ENCODE measurements at places on chromosomes 11 and 22.

GRCh38 chr22:36210224-36210623 is 8.6 kb upstream of the APOL4 start:
- no peak for DNase-seq

DNA sequence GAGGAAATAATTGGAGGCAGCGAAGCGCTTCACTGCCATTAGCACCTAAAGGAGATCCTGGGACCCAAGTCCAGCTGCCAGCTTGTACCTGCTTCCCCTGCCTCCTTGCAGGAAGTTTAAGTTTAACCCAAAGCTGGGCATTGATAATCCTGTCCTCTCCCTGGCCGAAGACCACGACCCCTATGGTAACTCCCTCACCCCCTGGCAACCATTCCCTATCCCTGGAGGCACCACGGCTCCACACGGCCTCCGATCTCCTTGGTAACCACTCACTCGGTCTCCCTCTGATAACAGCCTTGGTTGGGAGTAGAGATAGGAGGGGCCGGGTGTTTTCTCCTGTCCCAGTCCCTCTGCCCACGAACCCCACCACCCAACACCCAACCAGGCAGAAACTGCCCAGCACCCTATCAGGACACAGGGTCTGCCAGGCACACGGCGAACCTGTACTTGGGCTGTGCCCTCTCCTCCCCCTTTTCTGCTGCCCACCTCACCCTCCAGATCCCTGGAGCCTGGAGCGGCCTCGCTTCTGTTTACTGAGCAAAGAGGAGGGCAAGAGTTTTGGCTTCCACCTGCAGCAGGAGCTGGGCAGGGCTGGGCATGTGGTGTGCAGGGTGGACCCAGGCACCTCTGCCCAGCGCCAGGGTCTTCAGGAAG is 833 bp downstream of the NHERF4 start:
- DNase-seq = no peak

DNA sequence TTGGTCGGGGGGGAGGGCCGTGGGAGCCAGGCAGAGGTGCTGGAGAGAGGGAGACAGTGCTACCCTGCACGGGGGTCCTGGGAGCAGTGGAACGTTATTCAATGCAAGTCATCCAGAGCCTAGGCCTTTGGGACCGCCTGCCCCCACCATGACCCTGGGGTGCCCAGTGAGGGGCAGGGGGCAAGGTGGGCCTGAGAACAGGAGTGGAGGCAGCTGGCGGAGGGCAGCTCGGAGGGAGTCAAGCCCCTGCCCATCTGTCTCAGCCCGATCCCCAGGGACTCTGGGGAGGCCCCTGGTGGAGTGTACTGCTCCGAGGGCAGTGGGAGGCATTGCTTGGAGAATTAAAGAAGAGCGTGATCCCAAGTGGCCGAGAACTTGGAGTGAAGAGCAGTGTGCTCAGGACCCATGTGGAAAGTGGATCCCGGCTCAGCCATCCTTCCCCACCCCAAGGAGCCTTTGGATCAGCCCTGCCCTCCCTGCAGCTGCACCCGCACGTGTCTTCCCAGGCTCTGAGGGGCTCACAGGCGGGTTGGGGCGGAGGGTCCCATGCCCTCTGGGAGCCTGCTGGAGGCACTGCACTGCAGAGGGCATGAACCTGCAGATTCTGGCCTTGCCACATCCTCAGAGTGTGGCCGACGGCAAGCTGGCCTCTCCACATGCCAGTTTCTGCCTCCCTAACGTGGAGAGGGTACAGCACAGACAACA is 34.0 kb upstream of the SMIM38 start:
- DNase-seq = no peak

DNA sequence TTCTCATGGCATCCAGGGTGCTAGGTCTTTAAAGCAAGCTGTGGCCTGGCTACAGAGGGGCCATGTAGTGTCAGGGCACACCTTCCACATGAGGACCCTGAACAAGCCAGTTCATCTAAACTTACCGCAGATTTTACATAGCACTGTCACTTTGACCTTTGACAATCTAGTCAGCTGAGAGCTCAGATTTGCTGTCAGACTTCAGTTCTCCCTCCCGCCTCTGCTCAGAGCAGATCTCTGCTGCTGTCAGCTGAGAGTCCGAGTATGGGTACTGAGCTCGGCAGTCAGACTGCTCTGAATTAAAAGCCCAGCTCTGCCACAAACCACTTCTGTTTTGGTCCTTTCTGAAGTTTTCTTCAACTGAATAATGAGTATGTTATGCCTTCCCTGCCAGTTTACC is 507.1 kb downstream of the SOX6 start:
- DNase-seq = no peak

DNA sequence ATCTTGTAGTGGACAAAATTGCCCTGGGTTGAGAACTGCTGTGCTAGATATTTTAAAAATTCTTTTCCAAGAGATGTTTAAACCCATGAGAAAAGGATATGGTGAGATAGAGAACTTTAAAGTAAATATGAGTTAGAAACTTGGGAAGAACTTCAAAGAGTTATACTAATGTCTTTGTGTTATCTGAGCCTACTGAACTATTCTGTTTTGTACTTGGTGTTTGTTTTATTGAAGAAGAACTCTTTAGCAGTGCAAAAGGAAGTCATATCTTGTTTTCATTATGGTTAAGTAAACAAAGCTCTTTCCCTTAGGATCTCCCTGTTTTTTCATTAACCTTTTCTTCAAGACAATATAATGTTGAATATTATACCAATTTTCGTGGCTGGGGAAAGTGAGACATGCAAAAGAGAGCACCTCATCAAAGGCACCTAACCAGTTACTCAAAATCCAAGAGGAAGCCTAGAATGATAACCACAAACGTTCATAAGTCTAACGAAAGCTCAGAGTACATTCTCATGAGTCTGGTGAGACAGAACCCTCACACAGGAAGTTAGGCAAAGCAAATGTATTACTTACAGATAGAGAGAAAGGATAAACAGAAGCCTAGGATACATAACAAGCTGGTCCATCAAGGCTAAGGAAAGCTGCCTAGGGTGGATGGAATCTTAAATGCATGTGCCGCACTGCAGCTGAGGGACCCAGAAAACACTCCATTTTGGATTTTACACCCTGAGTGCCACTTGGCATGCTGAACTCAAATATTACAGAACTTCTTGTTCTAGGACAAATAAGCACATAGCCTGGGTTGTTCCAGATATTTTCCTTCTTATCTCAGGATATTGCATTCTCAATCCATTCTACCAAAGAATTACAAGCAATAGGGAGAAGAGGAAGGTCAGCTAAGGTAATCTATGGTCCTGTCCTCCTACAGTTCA is 112.5 kb upstream of the ANO3 start:
- no peak for DNase-seq

DNA sequence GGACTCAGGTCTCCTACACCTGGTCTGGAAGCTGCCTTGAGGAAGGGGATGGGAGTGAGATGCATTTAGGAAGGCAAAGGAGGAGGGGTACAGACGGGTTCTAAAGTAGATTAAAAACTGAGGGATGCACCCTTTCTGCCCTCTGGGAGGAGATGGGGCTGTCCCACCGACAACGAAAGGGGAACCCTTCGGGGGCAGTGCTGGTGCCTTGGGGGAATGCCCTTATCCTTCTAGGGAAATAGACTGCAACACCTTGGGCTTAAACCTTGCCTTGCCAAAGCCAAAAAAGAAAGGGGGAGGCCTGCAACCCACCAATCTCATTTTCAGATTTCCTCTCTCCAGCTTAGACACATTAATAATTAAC is 89.8 kb downstream of the PLEKHA7 start:
- no peak for DNase-seq

- DNase-seq = no peak
These were observed 26.5 kb downstream of the SYT7 start for GRCh38 chr11:61554172-61554988.

DNA sequence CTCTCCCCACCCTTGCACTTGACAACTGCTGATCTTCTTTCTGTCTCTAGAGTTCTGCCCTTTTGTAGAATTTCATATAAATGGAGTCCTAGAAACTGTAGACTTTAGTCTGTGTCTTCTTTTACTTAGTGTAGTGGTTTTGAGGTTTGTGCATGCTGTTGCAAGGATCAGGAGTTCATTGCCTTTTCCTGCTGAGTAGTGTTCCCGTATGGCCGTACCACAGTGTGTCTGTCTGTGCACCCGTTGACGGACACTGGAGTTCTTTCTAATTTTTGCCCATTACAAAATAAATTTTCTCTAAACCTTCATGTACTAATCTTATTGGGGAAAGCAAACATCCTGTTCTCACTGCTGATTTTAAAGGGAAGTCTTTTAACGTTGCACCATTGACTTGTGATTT is 138.1 kb downstream of the TBC1D22A start:
- no peak for DNase-seq

DNA sequence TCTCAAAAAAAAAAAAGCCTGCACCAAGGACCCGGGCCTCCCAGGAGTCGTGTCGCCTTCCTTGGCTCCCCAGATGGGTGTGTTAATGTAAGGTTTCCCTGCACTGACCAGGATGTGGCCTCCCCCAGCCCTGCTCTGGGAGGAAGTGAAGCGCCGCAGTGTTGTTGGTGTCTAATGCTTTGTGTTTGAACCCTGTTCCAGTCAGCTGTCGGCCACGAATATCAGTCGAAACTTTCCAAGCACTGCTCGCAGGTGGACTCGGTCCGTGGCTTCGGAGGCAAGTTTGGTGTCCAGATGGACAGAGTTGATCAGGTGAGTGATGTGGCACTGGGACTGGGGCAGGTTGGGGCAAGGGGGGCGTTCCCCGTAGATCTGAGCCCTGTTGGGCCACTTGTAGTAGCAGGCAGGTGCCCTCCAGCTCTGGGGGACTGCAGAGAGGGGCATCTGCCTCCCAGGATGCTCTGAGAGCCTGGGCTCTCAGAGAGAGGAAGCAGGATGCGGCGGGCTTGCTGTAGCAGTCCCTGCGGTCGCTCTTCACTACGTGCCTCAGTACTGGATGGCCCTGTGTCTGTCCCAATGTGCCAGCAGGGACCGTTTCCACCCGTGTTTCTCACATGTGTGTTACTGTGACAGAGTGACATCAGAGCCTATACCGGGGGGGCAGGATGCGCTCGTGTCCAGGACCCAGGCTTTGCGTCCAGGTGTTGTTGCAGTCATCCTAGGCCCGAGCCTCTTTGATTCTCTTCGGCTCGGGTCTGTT is 16.2 kb downstream of the CTTN start:
- DNase-seq = no peak

DNA sequence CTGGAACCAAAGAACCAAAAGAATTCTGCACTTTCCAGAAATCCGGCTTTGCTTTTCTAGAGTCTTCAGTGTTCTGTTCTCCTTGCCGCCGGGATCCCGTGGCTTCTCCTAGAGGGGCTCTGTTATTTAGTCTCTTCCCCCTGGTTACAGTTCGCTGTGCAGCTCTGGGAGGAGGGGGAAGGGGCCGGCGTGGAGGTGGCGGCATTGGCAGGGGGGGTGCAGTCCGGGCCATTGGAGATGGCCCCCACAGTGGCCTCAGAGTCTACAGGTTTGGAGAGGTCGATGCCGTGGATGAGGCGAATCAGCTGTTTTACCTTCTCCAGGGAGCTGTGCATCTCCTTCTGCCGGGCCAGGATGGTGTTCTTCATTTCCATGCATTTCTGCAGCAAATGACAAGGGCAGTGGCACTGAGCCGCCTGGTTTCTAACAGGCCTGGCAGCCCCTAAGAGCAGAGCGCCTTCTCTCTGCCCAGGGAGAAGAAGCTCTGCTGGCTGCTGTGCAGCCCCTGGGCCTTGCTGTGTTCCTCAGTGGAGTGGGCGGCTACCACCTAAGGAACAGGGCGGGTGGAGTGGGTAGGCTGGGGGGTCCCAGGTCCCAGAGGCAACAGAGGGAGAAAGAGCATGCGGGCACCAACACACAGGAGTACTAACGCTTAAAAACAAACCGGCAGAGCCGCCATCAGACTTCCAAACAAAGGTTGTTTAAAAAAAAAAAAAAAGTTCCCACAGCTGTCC is 11.6 kb downstream of the LARGE2 start:
- no peak for DNase-seq

- no peak for DNase-seq
These were observed 352.8 kb upstream of the FAT3 start for GRCh38 chr11:91871791-91872190.

DNA sequence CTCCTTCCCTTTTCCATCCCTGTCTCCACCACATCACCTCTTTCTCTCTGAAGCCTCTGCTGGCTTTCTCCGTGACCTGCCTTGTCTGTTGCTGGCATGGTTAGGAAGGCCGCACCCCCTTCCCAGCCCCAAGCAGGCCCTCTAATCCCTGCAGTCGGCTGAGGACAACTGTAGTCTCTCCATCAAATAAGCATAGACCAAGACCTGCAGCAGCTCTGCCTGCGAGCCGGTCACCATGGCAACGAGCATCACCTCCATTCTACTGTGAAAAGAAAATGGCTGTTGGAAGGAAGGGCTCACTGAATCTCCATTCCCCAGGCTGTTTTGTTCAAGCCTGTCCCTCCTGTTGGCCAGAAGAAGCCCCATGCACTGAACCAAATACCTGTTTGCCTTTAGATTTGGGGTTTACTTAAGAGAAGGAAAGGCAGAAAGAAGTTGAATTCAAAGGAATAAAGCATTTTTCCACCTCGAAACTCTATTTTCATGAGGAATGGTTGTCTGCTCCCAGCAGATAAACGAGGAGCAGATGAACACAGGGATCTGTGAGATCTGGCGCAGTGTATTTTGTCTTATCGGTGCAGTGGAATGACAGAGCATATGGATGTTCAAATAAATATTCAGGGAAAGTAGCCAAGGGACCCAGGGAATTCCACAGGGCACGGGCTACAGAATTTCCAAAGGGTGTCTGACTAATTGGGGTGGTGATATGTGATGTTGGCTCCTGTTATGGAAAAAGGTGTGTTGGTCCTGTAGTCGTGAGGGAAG is 113.1 kb upstream of the TTC12 start:
- no peak for DNase-seq

GRCh38 chr22:22184277-22184807 is 60.2 kb upstream of the VPREB1 start:
- no peak for DNase-seq

GRCh38 chr11:12914400-12914912 is 94.7 kb upstream of the RASSF10 start:
- no peak for DNase-seq

GRCh38 chr22:39375646-39376045 is 23.9 kb upstream of the TAB1 start:
- DNase-seq = no peak

GRCh38 chr11:111474432-111474831 is 37.8 kb downstream of the BTG4 start:
- DNase-seq = no peak

DNA sequence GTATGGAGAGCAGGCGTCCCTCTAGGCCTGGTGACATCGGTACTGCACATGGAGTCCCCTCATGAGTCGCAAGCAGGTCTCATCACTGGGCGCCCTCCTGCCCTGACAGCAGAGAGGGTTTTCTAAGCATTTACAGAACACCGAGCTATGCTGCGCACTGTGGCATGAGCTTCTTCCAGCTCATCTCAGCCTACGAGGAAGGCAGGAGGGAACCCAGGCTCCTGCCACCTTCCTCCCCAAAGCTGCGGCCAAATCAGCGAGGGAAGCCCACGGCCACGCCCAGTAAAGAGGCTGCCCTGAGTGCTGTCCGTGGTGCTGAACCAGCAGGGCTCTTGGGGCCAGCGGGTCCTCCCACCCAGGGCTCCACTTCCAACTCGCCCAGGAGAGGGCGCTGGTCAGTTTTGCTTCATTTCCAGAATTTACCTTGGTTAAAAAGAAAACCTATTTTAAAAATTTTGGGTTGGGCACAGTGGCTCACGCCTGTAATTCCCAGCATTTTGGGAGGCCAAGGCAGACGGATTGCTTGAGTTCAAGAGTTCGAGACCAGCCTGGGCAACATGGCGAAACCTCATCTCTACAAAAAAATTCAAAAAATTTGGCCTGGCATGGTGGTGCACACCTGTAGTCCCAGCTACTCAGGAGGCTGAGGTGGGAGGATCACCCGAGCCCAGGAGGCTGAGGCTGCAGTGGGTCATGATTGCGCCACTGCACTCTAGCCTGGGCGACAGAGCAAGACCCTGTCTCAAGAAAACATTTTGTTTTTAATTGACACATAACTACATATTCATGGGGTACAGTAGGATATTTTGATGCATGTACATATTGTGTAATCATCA is 34.2 kb downstream of the PHF21B start:
- peak; percentile 62 for DNase-seq

All from stimulated activated CD4-positive, alpha-beta T cell treated with anti-CD3 and anti-CD28 coated beads, Interleukin-12 subunit alpha, Interleukin-12 subunit beta, amount 100 ng/mL, for 48 hours (primary cell).